ENCODE measurements at places on chromosomes 11 and 22.

DNA sequence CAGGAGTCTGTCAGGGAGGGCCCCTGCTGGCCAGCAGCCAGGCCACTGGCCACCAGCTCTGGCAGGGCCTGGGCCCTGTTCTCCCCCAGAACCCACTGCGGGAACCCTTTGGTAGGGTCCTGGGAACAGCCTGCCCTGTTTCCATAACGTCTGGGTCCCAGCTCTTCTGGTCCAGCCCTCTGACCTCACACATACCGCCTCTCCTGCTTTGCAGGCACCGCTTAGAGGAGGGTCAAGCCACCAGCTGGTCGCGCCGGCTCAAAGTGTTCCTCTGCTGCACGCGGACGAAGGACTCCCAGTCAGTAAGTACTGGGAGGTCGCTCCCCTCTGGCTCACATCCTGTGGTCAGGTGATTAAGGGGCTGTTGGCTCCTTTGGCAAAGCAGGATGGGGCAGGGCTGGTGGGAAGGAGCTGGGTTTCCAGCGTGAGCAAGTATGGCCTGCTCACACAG is 26.6 kb upstream of the MYRF start:
- DNase-seq, result no peak

GRCh38 chr11:47477323-47477722 is 28.4 kb upstream of the RAPSN start:
- DNase-seq, result no peak

DNA sequence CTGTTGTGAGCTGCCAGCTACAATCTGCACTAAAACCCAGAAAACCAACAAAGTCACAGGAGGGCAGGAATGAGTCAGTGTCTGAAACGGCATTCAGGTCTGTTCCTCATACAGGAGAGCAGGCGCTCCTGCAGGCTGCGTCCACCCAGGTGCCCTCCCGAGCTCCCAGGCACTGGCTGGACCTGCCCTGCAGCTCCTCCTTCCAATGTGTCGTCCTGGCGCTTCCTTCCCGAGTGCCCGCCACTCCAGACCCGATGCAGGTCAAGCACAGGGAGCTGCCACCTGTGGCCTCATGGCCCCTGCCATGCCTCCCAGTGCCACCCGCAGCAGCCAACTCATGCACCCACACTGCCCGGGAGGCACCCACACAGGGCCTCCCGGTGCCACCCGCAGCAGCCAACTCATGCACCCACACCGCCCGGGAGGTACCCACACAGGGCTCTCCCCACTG is 12.0 kb downstream of the BRD1 start:
- DNase-seq, result no peak

GRCh38 chr22:21624880-21625791 is 4.7 kb downstream of the YDJC start:
- DNase-seq, result no peak

DNA sequence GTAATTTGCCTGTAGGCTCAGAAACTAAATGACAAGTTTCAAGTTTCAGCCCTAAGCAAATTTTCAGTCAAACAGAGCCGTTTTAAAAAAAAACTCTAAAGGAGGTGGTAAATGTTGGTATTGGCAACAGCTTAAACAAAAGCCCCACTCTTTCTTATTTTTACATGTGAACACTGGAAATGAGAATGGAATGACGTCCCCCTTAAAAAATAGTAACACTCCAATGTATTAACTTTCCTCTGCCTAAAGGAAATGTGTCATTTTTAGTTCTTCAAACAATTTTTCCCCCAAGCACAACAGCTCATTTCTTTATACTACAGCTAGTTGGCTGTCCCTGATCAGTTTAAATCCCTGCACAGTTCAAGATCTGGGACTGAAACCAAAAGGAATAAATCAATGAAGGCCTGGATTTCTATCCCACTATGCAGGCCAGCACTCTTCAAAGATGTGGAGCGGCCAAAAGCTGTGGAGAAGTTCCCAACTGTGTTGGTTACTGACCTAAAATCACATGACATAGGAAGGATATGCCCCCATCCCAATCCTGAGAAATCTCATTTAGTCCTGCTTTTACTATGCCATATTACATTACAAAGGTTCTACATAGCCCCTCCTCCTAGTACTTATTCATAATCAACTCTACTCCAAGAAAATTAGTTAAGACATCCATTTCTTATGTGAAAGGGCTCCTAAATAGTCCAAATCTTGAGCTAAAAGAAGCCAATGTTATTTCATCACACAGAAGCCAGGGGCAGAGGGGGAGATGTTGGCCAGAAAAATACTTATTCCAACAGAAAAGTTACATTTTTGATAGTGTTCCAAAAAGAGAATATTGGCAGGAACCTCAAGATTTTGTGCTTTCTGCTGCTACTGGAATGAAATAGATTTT is 95.9 kb downstream of the CADM1 start:
- no peak for DNase-seq

- DNase-seq, result peak; percentile 16
Observed at GRCh38 chr22:41198027-41198580, 7.0 kb upstream of the L3MBTL2 start.

DNA sequence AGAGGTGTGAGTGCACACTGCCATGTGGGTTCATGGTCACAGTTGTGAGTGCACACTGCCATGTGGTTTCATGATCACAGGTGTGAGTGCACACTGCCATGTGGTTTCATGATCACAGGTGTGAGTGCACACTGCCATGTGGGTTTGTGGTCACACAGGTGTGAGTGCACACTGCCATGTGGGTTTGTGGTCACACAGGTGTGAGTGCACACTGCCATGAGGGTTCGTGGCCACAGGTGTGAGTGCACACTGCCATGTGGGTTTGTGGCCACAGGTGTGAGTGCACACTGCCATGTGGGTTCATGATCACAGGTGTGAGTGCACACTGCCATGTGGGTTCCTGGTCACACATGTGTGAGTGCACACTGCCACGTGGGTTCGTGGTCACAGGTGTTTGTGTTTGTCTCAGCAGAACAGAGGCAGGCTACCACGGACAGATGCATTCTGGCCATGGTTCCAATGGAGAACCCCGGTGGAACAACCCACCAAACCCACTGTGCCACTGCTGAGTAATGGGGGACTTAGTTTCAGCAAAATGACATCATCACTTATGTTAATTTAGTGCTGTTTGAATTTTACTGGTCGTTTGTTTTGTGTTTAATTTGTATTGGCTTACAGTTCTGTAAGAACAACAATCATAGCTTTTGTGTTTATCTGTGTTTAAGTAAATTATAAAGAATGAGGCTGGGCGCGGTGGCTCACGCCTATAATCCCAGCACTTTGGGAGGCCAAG is 57.2 kb downstream of the RPS6KA4 start:
- no peak for DNase-seq

- DNase-seq, result no peak
Observed at GRCh38 chr11:112770487-112770886, 190.7 kb upstream of the NCAM1 start.

DNA sequence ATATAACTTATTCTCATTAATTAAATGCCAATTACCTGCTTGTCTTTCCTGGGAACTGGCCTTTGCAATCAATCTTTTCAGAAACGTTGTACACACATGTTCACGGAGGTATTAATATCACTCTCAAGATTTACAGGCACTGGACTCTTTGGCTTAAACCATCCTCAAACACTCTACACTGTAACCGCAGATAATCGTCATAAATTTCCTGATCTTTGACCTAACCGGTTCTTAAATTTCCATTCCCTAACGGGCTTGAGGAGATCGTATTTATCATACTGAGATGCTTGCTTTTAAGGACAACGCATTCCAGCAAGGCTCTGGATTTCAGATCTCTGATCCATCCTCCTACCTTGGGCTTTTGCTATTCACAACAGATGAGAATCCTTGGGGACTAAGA is 72.8 kb downstream of the ARL14EP start:
- DNase-seq, result no peak

- DNase-seq, result peak; percentile 14
Observed at GRCh38 chr11:77819921-77820564, 479 bp downstream of the RSF1 start.

- no peak for DNase-seq
Observed at GRCh38 chr11:100670140-100670539, 16.9 kb upstream of the ARHGAP42 start.

DNA sequence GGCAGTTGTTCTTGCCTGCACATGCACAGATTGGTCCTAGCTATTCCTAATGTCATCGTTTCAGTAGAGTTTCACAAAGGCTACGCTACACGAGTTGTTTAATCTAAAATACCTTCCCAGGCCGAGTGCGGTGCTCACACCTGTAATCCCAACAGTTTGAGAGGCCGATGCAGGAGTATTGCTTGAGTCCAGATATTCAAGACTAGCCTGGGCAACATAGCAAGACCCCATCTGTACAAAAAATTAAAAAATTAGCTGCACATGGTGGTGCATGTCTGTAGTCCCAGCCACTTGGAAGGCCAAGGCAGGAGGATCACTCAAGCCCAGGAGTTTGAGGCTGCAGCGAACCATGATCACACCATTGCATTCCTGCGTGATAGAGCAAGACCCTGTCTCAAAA is 56.2 kb downstream of the TNRC6B start:
- DNase-seq, result no peak

GRCh38 chr11:11142430-11142829 is 210.6 kb downstream of the CSNK2A3 start:
- DNase-seq, result no peak

DNA sequence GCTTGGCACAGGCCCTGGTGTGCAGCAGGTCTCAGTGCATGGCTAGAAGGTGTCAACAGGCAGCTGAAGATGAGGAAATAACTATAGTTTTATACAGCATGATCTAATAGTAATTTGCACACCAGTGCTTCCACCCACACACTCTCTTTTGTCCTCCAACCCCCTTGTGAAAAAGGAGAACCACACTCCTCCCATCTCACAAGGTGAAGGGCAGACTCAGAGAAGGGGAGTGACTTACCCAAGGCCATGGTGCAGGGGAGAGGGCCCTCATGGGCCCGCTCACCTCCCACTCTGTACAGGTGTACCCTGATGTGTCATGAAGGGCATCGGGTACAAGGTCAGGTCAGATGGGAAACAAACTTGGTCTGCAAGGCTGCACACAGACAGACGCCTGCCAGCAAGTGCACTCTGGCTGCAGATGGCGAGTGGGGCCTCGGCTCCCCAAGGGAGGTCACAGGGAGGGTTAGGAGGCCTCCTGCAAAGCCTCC is 53.4 kb downstream of the DGCR2 start:
- DNase-seq, result no peak

- no peak for DNase-seq
Observed at GRCh38 chr22:26643418-26644100, 13.8 kb upstream of the MIAT start.

- no peak for DNase-seq
Observed at GRCh38 chr11:5557751-5558150, 9.4 kb upstream of the OR52H1 start.

GRCh38 chr11:101436511-101437142 is 147.2 kb downstream of the TRPC6 start:
- no peak for DNase-seq

- no peak for DNase-seq
Observed at GRCh38 chr11:87870086-87870485, 305.2 kb downstream of the RAB38 start.

DNA sequence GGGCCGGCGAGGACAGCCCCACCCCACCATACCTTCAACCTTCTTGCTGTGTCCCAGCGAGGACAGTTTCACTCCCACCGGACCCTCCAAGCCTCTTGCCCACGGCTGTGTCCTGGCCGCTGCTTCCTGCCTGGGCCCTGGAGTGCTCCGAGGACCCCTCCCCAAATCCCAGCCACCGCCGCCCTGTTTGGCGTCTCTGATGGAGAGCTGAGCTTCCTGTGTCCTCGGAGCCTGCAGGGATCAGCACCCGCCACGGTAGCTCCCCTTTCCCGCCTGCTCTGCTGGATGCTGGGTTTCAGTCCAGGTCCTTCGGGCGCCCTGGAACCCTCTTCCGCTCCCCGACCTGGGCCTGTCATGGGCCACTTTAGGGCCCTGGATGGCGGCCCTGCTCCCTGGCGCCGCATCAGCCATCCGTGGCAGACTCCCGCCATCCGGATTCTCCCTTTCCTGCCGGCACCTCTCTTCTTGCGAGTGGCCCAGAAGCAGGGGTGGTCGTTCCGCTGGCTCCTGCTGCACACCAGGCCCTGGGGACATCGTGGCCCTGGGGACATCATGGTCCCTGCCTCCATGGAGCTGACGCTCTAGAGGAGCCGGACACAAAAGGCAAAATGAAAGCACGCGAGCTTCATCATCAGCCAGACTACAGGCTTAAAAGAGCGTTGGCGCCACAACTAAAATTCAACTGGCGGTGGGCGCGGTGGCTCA is 34.3 kb upstream of the GAL start:
- DNase-seq, result no peak

GRCh38 chr11:119107538-119108145 is 498 bp downstream of the C2CD2L start:
- no peak for DNase-seq

GRCh38 chr11:119474682-119475596 is 52.0 kb upstream of the THY1 start:
- peak; percentile 10 for DNase-seq

- DNase-seq, result no peak
Observed at GRCh38 chr11:101096036-101096704, 33.4 kb downstream of the PGR start.

DNA sequence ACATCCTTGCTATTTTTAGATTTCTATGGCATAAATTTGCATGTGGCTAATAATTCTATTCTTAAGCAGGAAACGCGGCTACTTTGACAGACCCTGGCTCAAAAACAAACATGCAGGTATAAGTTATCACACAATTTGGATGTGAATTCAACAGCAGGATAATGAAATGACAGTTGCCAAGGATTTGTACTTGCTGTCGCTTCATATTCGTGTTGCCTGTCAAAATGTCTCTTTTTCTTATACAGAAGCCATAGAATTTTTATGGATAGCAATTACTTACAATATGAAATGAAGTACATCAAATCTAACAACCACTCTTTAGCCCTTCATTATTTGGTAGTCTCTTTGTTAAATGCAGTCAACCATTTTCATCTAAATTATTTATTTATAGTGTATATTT is 46.4 kb downstream of the DCDC1 start:
- no peak for DNase-seq

- peak; percentile 41 for DNase-seq
Observed at GRCh38 chr11:3836903-3837302, 3.9 kb downstream of the RHOG start.
